ENCODE measurements at places on chromosomes 12 and 14.
A peak's percentile ranks its signal among the peaks of the same experiment; 100 is the strongest.

- DNase-seq: no peak
Measured at GRCh38 chr12:94819011-94819410, 168.7 kb upstream of the TMCC3 start.

DNA sequence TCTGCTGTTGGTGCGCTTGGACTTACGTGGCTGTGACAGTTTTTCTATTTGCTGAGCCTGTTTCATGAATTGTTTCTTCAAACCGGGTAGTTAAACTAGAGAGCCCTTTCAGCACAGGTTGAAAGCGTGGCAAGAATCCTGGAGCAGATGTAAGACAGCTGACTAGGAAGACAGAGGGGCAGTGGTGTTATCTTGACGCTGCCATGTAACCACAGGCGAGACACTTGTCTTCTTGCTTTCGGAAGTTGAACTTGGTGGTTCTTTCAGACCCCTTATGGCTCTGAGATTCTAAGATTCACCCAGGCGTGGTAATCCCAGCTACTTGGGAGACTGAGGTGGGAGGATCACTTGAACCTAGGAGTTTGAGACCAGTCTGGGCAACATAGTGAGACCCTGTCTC lies 4.3 kb downstream of the EMP1 start:
- DNase-seq: no peak

DNA sequence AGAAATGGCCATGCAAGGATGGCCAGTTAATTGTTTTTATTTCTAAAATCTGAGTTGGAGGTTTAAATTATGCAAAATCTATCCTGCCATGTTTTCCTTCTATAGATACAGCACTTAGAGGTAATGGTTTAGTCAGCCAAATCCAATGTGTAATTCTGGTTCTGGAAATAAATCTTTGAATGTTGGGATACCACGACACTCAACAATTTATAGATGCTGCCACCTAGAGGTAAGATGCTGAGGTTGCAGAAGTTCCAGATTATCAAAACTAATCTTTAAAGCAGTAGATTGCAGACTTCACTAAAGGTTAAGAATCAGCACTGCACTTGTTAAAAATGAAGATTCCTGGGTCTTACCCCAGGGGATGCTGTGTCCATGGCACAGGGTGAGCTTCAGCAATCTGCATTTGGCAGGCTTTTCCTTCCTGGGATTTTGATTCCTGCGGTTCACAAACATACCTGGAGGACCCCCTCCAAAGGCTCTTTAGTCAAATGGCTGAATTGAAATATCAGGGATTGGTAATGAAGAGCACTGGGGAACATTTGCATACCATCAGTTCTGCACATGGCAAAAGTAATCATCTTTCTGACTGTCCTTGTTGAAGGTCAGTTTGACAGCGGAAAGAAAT lies 53.4 kb upstream of the ANO4 start:
- peak; percentile 50 for DNase-seq

DNA sequence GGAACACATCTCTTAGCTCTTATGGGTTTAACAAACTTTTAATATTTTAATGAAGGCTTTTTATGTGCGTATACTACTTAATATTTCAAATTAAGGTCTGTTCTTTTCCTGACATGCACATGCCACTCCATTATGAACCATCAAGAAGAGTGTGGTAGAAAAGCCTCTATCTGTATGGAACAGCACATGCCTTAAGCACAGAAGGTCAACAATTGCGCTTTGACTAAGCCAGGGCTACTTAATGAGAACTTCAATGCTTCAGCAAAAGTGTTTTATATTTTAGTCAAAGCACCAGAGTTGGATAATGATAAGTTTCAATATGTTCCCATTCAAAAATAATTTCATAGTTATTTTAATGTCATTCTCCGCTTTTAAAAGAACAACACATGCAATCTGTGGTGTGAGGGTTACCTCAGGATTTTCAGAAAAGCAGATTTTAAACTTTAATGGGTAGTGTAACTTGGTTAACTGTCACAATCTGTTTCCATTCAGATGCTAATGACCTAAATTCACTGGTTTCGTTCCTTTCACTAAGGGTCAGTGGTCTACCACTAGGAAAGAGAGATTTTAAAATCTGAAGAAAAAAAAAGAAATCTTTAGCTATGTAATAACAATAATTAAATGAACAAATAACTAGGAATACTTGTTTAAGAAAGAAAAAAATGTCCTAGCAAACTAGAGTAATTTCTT lies 193.4 kb upstream of the NOVA1 start:
- DNase-seq: no peak

DNA sequence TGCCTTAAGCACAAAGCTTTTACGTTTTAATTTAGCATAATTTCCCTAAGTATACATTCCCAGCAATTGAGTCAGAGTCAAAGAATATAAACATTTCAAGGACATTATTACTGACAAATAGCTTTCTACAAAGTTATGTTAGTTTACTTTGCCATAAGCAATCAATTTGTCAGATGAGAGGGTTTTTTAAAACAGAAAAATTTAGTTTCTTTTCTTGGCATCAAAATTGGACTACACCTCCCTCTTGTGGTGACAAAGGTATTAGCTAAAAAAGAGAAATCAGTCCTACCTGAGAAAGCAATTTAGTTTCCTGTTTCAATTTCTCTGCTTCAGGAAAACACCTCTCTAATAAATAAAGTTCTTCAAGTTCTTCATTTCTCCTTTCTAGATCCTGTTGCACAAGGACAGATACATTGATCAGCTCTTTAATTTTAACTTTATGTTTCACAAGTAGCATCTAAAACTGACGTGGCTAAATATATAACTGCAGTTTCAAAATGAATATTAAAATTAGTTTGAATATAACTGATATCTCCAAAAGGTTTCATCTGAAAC lies 39.9 kb downstream of the DNAI7 start:
- peak; percentile 39 for DNase-seq

GRCh38 chr12:67649570-67650387 lies 1.2 kb downstream of the DYRK2 start:
- peak; percentile 60 for DNase-seq

DNA sequence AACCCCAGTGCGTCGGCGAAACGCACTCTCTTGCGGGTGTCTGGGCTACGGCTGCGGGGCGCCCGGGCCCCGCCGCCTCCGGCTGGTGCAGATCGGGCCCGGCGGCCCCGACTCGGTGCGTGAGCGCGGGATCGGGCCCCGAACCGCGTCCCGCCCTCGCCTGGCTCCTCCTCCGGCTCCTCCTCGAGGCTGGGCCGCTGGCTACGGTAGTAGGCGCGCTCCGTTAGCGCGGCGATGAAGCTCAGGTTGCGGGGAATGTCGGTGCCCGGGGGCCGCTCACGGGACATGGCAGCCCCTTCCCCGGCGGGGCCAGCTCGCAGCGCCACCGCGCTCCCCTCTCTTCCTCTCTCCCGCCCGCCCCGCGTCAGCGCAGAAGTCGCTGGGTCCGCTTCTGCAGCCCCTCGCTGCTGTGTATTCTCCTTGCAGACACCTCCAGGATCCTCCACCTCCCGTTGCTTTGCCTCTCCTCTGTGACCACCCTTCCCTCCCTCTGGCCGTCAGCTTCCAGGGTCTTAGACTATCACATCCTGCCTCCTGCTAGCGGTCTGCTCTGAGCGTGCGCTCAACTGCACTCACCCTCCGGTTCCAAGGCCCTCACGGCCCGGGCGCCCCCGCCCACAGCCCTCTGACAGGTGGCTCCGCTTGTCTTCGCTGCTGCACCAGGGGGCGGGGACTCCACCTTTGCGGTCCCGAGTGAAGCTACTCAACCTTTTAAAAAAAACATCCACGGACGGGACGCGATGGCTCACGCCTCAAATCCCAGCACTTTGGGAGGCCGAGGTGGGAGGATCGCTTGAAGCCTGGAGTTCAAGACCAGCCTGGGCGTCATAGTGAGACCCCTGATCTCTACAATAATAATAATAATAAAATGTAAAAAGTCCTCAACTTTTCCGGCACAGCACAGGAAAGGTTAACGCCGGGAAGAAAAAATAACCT lies at the start of gene PPP1R3E:
Gene PPP1R3E (minus strand): TSS at position 570 of the 936 bp plus-strand sequence. CDS start 283 bp downstream, at position 287.
- peak; percentile 69 for DNase-seq

DNA sequence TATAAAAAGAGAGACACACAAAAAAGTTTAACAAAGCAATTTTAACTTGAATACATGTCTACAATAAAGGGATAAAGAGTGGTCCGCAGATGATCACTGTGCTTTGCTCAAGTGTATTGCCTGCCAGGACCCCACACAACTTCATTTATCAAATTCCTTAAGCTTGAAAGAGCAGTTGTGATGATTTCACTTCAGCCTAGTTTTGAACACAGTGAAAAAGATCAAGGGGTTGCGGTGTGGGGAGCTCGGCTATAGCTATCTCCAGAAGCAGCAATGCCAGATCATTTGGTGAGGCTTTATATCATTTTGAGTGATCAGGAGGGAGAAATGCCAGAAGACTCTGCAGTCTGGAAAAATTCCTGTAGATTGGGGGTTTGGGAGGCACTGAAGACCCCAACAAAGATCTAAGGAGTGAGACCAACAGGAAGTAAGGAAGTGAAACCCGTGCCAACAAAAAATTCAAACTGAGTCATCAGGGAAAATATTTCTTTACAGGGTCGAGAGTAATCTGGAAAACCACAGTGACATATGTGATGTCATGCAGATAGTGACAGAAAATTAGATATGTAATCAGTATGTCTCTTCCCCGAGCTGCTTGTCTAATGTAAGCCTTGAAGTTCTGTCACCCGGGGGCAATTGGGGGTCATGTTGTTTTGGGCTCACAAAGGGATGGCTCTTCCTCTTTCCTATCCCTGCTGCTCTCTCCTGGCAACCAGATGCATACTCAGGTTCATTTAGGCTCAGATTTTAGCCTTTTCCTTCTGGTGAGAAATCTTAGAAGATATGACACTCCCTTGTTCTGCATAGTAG lies 221.8 kb downstream of the MSRB3 start:
- DNase-seq: no peak

- DNase-seq: peak; percentile 85
Measured at GRCh38 chr14:24481622-24482324, 26.3 kb downstream of the CMA1 start.

- DNase-seq: no peak
Measured at GRCh38 chr14:50087341-50088116, 28.8 kb downstream of the VCPKMT start.

GRCh38 chr12:120817559-120818330 lies 86.4 kb downstream of the SPPL3 start:
- DNase-seq: no peak

GRCh38 chr12:726281-727140 lies 25.9 kb upstream of the WNK1 start:
- peak; percentile 24 for DNase-seq

DNA sequence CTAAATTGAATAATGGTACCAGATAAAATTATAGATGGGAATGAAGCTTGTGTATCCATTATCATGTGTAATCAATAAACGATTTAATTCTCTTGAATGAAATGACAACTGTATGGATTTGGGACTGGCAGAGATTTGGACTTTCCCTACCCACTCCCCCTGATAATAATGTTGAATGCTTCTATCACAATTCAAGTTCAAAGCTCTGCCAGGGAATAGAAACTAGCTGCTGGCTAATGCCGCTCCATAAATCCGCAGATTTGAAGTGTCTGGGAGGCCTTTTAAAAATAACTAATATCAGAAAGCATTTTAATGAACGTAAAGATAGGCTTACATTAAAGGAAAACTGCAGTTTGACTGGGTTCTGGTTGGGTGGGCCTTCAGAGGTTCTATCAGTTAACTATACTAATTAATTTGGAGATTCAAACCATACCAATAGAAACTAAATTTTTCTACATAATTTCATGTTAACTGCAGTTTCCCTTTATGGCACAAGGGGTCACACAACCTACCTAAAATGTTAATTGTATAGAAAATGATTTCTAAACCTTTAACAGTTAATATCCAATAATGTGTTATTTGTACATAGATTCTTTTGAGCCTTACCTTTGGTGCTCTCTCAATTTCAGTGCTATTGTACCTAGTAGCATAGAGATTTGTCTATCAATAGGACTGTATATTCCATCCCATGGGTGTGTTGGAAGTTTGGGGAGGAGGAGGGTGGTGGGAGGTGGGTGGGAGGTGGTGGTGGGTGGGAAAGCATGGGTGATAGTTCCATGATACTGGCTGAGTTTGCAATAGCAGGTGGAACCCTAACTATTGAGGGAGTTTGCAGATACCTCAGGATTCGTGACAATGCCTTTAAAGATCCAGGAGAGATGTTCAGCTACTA lies 4.9 kb downstream of the HNRNPA1 start:
- no peak for DNase-seq

GRCh38 chr12:33000016-33000415 lies 103.4 kb upstream of the PKP2 start:
- no peak for DNase-seq

DNA sequence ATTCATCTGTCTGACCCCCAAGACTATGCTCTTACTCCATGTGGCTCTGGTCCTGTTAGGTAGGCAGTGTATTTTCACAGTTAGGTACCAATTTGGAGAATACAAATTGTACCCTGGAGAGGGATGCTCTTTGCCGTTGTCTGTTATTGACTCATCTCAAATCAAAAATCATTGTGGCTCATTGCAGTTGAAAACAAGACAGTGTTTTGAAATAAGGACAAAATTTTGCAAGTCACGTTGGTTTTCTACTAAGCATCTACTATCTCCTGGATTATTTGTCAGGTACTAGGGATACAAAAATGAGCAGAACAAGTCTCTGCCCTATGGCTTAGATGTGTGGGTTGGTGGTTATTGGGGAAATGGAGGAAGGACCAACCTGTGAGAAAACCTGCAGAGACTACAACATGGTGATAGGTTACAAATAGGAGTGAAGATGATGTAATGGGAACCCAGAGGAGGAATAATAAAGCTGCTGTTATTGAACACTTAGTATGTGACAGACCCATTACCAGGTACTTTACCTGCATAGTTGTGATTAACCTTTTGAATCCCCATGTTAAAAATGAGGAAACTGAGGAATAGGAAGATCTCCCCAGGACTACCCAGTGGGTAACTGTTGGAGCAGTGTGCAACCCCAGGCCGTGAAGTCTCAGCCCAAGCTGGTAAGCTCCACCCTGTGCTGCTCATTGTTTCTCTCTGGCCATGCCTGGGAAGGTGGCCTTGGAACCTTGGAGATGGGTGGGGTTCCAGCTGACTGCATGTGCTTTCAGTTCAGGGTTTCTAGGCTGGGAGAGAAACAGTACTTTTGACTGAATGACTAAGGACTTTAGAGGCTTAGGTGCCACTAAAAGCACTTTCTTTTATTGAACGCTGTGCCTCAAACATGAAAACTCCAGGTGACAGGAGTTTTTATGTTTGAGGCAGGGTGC lies 72.9 kb upstream of the SRSF5 start:
- DNase-seq: peak; percentile 41

DNA sequence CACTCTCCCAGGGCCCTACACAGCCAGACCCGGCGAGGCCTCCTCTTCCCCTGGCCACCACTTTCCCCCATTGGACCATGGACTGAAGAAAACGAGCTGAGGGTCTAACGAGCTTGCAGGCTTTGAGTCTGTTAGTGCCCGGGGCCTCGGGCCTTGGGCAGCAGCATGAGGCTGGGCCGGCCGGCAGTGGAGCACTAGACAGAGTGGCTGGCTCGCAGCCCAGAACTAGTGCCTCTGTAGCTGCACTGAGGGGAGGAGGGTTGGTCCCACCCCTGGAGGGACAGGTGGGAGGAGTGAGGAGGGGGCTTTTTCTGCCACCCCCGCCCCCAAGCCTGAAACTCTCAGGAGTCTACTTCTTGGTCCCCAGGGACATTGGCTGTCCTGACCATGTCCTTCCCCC lies 38.7 kb downstream of the SLC6A12 start:
- DNase-seq: peak; percentile 40

- no peak for DNase-seq
Measured at GRCh38 chr14:24309538-24310264, at the start of gene LTB4R2. TSS of gene LTB4R2 (plus strand) at chr14:24310140. CDS start at chr14:24310665, 525 bp downstream.

Measured in AG20443 (cell line).